Calu3 (cell line): ENCODE measurements at places on chromosomes 2 and 18. TPM values are rescaled to one million over a fixed set of nuclear protein-coding genes. Genes with fewer than 3 reads are reported as not detected.

GRCh38 chr2:108776475-108776874 is 10.1 kb upstream of the CCDC138 start:
- no peak for DNase-seq

GRCh38 chr2:223652122-223652521 is 50.0 kb upstream of the SCG2 start:
- DNase-seq: no peak

DNA sequence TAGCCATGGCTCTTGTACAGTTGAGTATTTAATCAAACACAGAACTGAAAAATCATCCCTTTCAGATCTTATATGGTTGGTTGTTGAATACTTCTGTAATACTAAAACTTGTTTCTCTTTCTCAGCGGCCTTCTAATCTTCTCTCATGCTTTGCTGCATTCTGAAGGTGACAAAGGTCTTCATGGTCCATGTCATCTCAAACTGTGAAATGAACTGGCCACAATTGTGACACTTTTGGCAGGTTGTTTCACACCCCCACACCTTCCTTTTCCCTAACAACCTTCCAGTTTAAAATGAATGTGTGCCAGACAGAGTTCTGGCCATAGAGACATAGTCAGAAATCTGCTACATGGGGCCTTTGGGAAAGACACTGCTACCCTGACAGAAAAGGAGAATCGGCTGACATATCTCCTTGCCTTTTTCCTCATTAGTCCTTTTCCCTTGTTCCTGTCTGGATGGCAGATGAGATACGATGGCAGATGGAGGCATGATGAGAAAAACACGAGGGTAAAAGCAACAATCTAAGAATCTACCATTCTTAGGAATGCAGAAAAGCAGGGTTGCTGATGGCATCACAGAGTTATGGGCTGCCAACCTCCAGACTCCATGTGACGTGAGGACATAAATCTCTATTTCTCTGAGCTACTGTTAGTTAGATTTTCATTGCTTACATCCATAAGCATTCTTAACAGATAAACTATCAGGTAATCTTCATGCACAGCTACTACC is 106.5 kb downstream of the PIGN start:
- DNase-seq: no peak

GRCh38 chr2:32925283-32925815 is 21.4 kb upstream of the LTBP1 start:
- DNase-seq: no peak

OSBPL1A gene
- total RNA-seq: 26.0 and 34.8 TPM in 2 replicates

PNO1 gene
- 23.6 and 24.3 TPM in 2 replicates for total RNA-seq

EGR4 gene
- 0.68 and 0.81 TPM in 2 replicates for total RNA-seq

DNA sequence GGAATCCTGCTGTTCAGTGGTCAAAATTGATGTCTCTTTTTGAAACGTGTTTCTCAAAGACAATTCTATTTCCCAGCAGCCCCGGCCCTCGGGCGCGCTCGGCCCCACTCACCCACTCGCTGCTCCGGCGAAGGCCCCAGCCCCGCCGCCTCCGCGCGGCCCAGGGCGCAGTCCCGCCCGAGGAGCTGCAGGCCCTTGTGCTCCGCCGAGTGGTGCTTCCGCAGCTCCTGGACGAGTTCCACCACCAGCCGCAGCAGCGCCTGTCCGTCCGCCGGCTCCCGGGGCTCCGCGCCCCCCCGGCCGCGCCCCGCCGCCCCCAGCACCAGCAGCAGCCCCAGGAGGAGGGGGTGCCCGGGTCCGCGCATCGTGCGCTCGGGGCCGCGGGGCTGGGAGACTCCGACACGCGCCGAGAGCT is 413 bp downstream of the ALKAL2 start:
- peak; percentile 19 for DNase-seq

DNA sequence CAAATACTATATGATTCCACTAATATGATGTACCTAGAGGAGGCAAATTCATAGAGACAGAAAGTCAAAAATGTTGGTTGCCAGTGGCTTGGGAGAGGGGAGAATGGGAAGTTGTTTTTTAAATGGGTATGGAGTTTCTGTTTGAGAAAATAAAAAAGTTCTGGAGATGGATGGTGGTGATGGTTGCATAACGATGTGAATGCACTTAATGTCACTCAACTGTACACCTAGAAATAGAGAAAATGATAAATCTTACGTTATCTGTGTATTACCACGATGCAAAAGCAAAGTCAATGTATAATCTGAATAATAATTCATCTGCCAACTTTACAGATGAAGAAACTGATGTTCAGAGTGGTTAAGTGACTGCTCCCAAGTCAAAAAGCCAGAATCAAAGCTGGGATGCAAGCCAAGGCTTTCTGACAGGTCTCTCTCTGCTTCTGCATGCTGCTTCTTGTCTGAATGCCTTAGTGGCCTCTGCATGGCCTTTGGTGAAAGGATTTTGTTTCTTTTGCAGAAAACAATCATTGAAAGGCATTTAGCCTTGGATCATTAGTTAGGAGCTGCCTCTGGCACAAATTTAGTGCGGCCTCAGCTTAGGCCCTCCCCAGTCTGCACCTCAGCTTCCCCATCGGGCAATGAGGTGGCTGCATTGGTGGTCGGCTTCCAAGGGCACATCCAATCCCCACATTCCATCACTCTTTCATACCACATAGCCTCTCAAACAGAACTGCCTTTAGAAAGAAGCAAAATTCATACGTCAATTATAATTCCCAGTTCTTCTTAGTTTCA is 46.5 kb upstream of the MYCN start:
- DNase-seq: no peak

- DNase-seq: no peak
Measured at GRCh38 chr2:164882276-164882675, 40.7 kb upstream of the COBLL1 start.

- DNase-seq: no peak
Measured at GRCh38 chr2:70473101-70473722, 80.4 kb downstream of the TGFA start.

DNA sequence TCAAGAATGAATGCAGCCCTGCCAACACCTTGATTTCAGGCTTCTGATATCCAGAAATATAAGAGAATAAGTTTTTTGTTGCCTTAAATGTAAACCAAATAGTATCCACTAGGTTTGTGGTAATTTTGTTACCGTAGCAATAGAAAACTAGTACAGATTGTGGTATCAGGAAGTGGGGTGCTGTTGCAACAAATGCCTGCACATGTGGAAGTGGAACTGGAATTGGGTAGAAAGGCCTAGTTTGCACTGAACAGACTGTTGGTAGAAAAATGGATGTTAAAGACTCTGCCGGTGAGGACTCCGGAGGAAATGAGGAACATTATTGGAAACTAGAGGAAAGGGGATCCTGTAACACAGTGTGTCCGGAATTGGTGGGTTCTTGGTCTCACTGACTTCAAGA is 145.8 kb upstream of the MGAT5 start:
- DNase-seq: no peak

- DNase-seq: no peak
Measured at GRCh38 chr2:70005752-70006446, 44.5 kb upstream of the ASPRV1 start.

SH2D6 gene
- 1.8 and 2.4 TPM in 2 replicates for total RNA-seq

DNA sequence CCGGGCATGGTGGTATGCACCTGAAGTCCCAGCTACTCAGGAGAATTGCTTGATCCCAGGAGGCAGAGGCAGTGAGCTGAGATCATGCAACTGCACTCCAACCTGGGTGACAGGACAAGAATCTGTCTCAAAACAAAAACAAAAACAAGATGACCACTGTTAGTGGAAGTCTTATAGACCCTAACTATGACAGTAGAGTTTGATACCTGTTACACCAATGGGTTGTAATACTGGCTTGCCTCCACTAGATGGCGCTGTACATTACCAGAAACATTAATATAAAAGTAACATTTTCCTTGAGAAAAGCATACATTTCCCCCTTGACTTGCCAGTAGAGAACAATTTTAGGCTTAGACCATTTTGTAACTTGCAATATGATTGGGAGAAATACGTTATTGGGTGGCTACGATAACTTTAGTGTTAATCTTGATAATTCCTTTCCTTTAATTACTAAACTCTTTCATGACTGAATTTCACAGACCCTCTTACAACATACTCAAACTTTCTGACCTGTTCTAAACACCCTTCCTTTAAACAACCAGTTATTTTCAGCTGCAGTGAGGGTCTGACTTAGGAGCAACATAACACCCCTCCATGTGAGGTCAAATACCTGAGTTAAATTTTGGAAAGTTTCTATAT is 19.5 kb downstream of the SLC25A52 start:
- DNase-seq: peak; percentile 41

DNA sequence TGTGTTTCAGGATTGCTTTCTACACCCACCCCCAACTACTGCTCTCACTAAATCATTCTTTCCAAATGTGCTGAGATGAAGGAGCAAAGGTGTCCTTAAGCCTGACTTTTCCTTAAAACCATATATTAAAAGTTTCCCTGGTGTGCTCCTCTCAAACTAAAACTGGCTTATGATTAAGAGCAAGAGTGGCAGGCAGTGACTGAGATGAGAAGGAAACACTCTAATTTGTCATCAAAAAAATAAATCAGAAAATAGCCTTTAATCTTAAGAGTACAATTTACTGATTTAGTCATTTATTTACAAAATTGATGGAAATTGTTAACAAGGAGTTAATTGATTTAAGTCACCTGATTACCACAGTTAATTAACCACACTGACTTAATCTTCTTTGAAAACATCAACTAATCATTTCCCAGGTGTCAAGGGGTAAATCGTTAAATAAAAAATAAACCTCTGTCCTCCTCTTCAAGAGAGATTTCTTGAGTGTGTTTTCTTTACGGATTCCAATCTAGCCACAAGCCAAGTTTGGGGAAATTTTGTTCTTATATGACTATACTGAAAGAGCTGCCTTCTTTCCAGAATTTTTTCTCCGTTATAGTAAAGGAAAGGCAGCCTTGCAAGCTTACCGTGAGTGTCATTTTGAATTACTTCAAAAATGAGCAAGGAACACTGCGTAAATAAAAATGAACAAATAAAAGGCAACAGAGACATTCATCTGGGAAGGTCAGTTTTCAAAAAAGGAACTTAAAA is 17.4 kb downstream of the LRP2 start:
- no peak for DNase-seq

GRCh38 chr2:229235131-229235914 is 35.8 kb downstream of the PID1 start:
- no peak for DNase-seq

GPR35 gene
- 40.3 and 49.4 TPM in 2 replicates for total RNA-seq

DNA sequence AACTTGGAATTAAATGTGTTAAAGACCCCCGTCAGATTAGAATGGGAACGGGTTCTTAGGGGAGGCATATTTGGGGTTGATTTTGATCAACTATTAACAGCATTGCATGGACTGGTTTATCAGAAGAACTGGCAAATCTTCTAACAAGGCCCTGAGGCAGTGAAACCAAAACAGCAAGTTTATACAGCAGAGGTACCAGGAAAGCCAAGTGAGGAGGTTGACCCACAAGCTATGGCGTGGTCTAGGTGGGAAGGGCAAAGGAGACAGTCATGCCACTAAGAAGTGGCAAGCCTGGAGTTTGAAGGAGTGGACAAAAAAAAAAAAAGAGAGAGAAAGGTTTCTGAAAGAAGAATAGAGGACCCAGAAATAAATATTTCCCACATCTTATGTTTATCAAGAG is 187.0 kb downstream of the MREG start:
- peak; percentile 18 for DNase-seq

- no peak for DNase-seq
Measured at GRCh38 chr2:219727771-219728429, 100.5 kb downstream of the SLC4A3 start.

DNA sequence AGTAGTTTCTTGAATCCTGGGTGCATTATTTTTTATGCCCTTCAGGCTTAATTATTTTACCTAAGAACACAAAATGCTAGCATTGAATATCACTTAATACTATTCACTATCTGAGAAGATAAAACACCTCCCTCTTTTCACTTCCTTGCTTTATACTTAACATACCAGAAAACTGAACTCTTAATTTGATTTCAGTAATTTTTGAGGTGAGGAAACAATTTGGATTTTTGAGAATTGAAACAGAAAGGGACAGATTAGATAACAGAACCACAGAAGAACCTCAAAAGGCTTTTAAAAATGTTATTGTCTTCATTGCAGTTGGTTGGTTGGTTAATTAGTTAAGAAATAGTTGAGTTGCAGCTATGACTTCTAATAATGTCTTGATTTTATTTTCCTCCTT is 69.5 kb downstream of the GPD2 start:
- DNase-seq: no peak
